Naive thymus-derived CD4-positive, alpha-beta T cell (primary cell): ENCODE measurements at places on chromosomes 11 and 22. TPM values are rescaled to one million over a fixed set of nuclear protein-coding genes. Genes with fewer than 3 reads are reported as not detected.

DNA sequence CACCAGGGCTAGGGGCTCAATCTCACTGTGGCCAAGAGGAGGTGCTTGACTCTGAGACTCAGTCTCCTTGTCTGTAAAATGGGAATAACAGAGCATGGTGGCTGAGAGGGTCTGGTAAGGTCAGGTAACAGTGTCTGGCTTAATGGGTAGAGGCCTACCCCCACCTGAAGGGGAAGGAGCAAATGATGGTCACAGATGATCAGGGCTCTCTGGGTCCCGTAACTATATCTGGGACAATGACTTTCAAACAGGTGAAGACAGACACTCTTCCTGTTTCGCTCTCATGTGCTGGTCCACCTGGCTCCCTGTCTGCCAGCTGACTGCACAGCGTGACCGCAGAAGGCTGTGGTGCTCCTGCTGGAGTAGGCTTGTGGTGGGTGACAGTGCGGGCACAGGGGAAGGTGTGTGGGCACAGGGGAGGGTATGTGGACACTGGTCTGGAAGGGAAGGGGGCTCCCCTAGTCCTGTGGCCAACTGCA, 4.0 kb downstream of the A4GALT start:
- H3K36me3 ChIP-seq: no peaks in the 10 kb centered on the region
- no peak for DNase-seq
- H3K4me1 ChIP-seq: no peaks in the 10 kb centered on the region

DNA sequence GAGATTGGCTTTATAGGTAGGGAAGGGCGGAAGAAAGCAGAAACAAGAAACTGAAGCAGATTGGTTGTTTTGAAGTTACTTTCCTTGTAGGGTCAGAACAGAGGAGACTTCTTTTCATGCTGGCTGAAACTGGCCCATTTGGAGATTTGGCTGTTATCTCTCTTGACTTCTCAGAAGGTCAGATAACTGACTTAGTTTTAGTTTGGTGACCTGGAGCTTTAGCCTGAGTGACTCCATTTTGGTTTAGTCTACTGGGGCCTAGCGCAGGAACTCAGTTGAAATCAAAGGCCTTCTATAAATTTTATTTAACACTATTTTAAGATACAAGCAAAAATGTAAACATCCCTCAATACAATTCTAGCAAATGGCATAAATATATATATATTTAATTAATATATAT, 31.4 kb downstream of the CSTPP1 start:
- no peaks in the 10 kb centered on the region for H3K27me3 ChIP-seq
- H3K36me3 ChIP-seq: no peaks in the 10 kb centered on the region
- H3K4me3 ChIP-seq: no peak overlapping the region
- H3K4me1 ChIP-seq: no peaks in the 10 kb centered on the region
- DNase-seq: no peak

TMEM191B gene
- 4.2 TPM for total RNA-seq

DNA sequence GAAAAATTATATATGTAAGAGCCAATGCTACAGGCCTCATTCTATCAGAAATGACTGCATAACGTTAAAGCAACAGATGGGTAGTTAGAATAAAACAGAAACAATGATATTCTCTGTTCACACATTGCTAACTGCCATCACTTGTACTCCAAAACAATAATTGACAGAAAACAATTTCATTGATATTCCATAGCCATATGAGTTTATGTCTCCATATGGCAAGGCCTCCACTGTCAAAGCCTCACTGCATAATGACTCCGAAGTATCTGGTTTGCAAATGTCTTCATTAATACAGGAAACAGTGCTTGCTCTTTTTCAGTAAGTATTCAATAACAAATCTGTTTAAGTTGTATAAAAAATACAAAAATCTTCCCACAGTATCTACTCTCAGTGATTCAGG, 9.9 kb downstream of the DDI1 start:
- no peak for DNase-seq
- H3K27ac ChIP-seq: no peak overlapping the region
- H3K27me3 ChIP-seq: no peaks in the 10 kb centered on the region

DNA sequence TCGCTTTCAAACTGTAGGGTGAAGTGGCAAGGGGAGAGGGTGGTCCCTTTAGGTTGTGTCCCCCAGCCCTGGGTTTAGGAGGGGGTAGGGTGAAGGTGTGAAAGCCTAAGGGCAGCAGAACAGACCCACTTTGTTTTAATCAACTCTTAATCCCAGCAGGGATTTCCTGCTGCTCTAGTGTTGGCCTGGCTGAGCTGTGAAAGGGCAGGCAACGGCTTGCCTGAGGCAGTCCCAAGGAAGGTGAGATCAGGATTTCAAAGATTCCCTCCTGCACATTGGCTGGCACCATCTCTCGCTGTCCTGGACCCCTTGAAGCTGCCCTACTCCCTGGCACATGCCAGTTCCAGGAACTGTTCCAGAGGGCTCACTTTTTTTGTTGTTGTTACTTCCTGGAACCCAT, 221.3 kb downstream of the INSC start:
- H3K27ac ChIP-seq: no peak overlapping the region
- H3K4me3 ChIP-seq: no peak overlapping the region
- no peaks in the 10 kb centered on the region for H3K27me3 ChIP-seq
- H3K36me3 ChIP-seq: no peaks in the 10 kb centered on the region

DNA sequence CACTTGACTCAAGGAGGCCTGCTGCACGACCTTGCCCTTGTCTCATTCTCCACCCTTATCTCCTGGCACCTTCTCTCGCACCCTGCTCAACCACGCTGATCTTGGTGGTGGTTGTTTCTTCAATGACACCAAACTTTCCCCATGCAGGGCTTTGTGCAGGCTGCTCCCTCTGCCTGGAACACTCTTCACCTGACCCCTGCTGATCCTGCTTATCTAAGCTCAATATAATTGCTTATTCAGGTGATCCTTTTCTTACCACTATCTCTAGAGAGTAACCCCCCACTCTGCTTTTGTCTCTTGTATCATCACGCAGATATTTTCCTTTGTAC, 604.4 kb downstream of the BUD13 start:
- no peak overlapping the region for H3K27ac ChIP-seq
- no peak for DNase-seq
- H3K4me3 ChIP-seq: no peak overlapping the region
- no peaks in the 10 kb centered on the region for H3K4me1 ChIP-seq
- H3K36me3 ChIP-seq: no peaks in the 10 kb centered on the region
- no peaks in the 10 kb centered on the region for H3K27me3 ChIP-seq

- no peaks in the 10 kb centered on the region for H3K4me1 ChIP-seq
- no peak overlapping the region for H3K27ac ChIP-seq
- peak; percentile 24 for DNase-seq
- no peak overlapping the region for H3K4me3 ChIP-seq
- H3K27me3 ChIP-seq: no peaks in the 10 kb centered on the region
- peaks cover 8% of the 10 kb centered on the region for H3K36me3 ChIP-seq
These were observed 10.2 kb downstream of the SERPIND1 start for GRCh38 chr22:20783844-20784723.

DNA sequence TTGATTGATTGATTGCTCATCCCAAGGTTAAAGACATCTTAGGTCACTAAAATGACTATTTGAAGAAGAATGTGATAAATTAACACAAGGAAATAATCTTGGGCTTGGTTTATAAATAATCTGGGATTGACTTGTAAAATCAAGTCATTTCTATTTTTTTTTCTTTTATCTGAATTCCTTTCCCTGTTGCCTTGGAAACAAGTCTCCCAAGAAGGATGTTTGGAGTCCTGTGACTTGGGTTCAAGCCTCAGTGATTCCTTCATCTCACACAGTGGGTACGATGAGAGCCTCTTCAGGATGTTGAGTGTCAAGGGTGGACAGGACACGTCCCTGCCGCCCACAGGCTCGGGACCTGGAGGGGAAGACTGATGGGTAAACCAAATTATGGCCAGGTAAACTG, 98.2 kb upstream of the CRYBB3 start:
- no peaks in the 10 kb centered on the region for H3K27me3 ChIP-seq
- H3K27ac ChIP-seq: no peak overlapping the region
- H3K36me3 ChIP-seq: no peaks in the 10 kb centered on the region
- H3K4me1 ChIP-seq: no peaks in the 10 kb centered on the region
- DNase-seq: no peak
- H3K4me3 ChIP-seq: no peak overlapping the region

APOL1 gene
- 21.6 TPM for total RNA-seq

DNA sequence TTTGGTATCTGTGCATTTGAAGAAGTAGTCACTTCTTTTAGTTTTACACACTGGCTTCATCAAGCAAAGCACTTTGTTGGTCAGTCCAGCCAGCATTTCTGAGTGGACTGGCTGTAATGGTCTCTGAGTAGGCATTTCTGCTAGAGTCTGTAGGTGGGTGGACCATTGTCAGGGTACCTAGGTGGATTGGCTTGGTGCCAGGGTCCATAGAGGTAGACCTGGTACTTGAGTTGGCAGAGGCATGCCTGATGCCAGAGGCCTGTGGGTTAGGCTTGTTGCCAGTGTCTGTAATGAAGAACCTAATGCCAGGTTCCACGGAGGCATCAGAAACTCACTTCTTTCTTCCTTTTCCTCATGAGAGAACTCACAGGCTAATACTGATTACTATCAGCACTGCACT, 157.9 kb upstream of the C11orf87 start:
- no peaks in the 10 kb centered on the region for H3K27me3 ChIP-seq
- no peak for DNase-seq
- no peaks in the 10 kb centered on the region for H3K4me1 ChIP-seq
- no peaks in the 10 kb centered on the region for H3K36me3 ChIP-seq
- no peak overlapping the region for H3K4me3 ChIP-seq

DNA sequence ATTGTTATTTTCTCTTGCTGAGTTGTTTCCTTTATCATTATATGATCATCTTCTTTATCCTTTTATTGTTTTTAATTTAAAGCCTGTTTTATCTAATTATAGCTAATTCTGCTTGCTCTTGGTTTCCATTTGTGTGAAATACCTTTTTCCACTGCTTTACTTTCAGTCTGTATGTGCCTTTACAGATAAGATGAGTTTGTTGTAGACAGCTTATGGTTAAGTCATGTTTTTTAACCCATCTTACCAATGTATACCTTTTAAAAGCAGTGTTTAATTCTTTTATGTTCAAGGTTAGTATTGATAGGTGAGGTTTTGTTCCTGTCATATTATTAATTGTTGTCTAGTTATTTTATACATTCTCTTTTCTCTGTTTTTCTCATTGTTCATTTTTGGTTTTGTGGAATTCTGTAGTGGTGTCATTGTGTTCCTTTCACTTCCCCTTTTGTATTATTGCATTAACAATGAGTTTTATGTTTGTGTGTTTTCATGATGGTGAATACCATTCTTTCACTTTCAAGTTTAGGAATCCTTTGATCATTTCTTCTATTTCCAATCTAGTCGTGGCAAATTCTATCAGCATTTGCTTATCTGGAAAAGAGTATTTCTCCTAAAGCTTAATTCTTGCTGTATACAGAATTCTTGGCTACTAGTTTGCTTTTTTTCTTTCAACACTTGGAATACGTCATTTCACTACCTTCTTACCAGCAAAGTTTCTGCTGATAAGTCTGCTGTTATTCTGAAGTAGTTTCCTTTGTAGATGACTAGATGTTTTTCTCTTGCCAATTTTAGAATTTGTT, 21.8 kb downstream of the OR5AN1 start:
- no peaks in the 10 kb centered on the region for H3K4me1 ChIP-seq
- no peaks in the 10 kb centered on the region for H3K36me3 ChIP-seq
- no peak overlapping the region for H3K27ac ChIP-seq
- no peak overlapping the region for H3K4me3 ChIP-seq

GRCh38 chr11:15204711-15205110, 90.0 kb downstream of the INSC start:
- H3K27ac ChIP-seq: no peak overlapping the region
- no peaks in the 10 kb centered on the region for H3K4me1 ChIP-seq
- no peaks in the 10 kb centered on the region for H3K36me3 ChIP-seq

- H3K27me3 ChIP-seq: no peaks in the 10 kb centered on the region
- no peaks in the 10 kb centered on the region for H3K4me1 ChIP-seq
These were observed 534.3 kb upstream of the LARGE1 start for GRCh38 chr22:34454598-34454997.

DNA sequence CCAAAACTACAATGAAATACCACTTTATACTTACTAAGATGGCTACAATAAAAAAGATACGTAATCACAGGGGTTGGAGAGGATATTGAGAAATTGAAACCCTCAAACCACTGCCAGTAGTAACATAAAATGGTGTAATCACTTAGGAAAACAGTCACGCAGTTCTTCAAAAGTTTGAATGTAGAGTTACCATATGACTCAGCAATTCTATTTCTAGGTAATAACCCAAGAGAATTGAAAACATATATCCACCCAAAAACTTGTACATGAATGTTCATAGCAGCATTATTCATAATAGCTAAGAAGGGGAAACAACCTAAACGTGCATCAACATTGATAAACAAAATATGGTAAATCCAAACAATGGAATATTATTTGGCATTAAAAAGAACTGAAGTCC, 24.4 kb upstream of the PSMA1 start:
- no peak for DNase-seq
- H3K27ac ChIP-seq: no peak overlapping the region
- no peaks in the 10 kb centered on the region for H3K36me3 ChIP-seq
- no peaks in the 10 kb centered on the region for H3K27me3 ChIP-seq
- peaks cover 9% of the 10 kb centered on the region for H3K4me1 ChIP-seq

GDPD4 gene
- not detected for total RNA-seq

POGLUT3 gene
- total RNA-seq: 9.5 TPM

- H3K27me3 ChIP-seq: no peaks in the 10 kb centered on the region
- no peak overlapping the region for H3K4me3 ChIP-seq
- H3K27ac ChIP-seq: no peak overlapping the region
- H3K36me3 ChIP-seq: no peaks in the 10 kb centered on the region
- DNase-seq: no peak
- no peaks in the 10 kb centered on the region for H3K4me1 ChIP-seq
These were observed 29.3 kb upstream of the OR10D3 start for GRCh38 chr11:124153821-124154220.

DNA sequence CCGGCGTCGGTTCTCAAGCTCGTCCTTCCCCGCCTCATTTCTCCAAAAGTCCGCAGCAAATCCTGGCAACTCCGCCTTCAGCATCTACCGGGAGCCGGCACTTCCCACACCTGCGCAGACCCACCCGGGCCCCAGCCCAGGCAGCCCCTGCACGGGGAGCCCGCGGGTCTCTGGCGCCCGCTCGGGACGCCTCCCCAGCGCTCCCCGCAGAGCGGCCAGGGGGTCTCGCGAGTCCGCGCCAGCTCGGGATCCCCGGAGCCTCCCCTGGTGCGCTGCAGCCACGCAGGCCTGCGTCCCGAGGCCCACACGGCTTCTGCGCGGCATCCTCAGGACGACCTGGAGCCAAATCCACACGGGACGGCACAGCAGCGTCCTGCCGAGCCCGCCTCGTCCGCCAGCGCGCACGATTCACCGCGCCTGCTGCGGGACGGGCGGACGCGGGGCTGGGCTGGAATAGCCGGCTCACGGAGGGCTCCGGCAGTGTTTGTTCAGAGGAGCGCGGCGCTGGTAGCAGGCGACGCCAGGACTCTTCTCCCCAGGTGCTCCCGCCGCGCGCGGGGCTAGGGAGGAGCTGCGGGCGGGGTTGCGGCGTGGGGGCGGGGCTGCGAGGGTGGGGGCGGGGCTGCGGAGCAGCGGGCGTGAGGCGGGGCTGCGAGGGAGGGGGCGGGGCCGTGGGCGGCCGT, 816 bp upstream of the PHRF1 start:
- H3K27ac ChIP-seq: peak overlapping the region; percentile 62
- no peaks in the 10 kb centered on the region for H3K27me3 ChIP-seq
- H3K4me3 ChIP-seq: peak overlapping the region; percentile 64
- peak; percentile 27 for DNase-seq
- H3K4me1 ChIP-seq: peaks cover 26% of the 10 kb centered on the region
- H3K36me3 ChIP-seq: no peaks in the 10 kb centered on the region

EMID1 gene
- total RNA-seq: not detected

HTR3B gene
- total RNA-seq: not detected

GRCh38 chr22:37425800-37426705, 1.2 kb downstream of the ELFN2 start:
- H3K4me1 ChIP-seq: peaks cover 8% of the 10 kb centered on the region
- H3K27me3 ChIP-seq: peaks cover 14% of the 10 kb centered on the region
- no peaks in the 10 kb centered on the region for H3K36me3 ChIP-seq
- no peak overlapping the region for H3K4me3 ChIP-seq
- no peak for DNase-seq
- no peak overlapping the region for H3K27ac ChIP-seq
